ENCODE measurements at places on chromosomes 12 and 14. TPM values are rescaled to one million over a fixed set of nuclear protein-coding genes. Genes with fewer than 3 reads are reported as not detected.

GRCh38 chr12:57444744-57445143, 10.2 kb downstream of the INHBC start:
- no peak for DNase-seq

- no peak for DNase-seq
Observed at GRCh38 chr14:92754966-92755365, 6.5 kb upstream of the LGMN start.

- DNase-seq, result no peak
Observed at GRCh38 chr14:48665077-48665784, 920.9 kb downstream of the RPS29 start.

DNA sequence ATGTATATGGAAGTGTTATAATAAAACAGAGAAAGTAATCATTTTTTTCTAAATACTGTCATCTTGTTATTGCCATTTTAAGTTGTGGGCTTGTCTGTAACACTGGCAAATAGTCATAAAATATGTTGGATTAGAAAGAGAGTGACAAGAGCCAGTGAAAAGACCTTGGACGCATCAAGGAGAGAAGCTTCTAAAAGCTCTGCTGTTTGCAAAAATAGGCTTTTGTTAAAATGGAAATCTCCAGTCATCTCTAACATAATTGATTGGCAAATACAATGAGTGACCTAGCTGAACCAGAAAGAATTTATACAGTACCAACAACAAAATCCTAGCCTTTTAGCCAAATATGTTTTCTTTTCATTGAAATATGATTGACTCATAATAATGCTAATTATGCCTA, 245.8 kb upstream of the RMST start:
- no peak for DNase-seq

GRCh38 chr14:75711796-75712211, 50.8 kb downstream of the TTLL5 start:
- DNase-seq, result peak; percentile 62

Gene TRPV4
- 4.1 TPM for total RNA-seq

All from cardiac muscle cell (in vitro differentiated cells and primary cell).